ENCODE measurements at places on chromosomes 2 and 18.
A peak's percentile ranks its signal among the peaks of the same experiment; 100 is the strongest.

DNA sequence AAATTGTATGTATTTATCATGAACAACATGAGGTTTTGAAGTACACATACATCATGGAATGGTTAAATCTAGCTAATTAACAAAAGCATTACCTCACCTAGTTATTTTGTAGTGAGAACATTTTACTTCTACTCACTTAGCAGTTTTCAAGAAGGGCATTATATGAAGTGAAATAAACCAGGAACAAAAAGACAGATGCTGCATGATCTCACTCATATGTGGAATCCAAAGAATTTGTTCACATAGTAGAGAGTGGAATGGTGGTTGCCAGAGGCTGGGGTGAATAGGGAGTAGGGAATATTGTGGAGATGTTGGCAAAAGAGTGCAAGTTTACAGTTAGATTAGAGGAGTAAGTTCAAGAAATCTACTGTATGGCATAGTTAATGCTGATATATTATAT is 292.0 kb downstream of the ASXL3 start:
- DNase-seq: no peak

GRCh38 chr2:55030766-55031165 is 19.5 kb downstream of the RTN4 start:
- DNase-seq: no peak

DNA sequence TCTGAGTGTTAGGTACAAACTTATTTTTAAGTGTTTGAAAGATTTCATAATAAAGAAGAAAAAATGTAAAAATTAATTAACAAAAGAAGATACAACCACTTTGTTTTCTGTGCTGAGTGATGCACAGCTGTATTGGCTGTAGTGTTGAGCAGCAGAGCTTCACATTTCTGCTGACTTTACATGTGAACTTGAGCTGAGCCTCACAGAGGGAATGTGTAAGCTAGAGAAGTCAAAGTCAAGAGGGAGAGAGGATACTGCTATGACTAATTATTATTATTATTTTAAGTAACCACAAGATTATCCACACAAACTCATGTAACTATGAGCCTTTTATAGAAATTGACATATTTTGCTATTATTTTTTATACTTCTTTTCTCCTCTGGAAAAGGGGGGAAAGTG is 159.1 kb upstream of the ZSWIM2 start:
- DNase-seq: no peak

DNA sequence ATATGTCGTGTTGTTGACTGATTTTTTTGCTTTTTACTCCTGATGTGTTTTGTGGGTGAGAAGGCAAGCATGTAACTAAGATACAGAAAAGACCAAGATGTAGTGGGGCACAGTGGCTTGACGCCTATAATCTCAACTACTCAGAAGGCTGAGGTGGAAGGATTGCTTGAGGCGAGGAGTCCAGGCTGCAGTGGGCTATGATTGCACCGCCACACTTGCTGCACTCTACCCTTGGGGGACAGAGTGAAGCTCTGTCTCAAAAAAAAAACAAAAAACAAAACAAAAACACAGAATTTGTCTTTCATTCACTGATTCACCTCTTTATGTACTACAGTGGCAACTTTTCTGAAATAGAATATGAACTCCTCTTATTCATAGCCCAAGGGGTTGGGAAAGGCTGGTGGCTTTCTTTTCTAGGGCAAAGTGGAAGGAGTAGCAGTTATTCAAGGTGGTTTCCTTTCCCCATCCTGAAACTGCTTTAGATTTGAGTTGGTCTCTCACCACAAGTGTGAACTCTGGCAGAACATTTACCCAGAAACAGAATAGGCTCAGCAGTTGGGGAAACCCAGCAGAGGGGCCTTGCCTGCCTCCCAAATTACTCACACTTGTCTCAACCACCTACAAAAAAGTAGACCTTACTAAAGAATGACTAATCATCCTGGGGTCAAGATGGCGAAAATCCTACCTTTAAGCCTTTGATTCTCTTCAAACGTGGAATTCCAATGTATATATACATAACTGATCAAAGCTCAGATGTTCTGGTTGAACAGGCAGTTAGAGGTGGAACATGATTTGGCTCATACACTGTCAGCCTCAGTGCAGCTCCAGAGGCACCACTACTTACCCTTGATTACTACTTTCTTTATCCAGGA is 6.5 kb downstream of the TANK start:
- peak; percentile 74 for DNase-seq

DNA sequence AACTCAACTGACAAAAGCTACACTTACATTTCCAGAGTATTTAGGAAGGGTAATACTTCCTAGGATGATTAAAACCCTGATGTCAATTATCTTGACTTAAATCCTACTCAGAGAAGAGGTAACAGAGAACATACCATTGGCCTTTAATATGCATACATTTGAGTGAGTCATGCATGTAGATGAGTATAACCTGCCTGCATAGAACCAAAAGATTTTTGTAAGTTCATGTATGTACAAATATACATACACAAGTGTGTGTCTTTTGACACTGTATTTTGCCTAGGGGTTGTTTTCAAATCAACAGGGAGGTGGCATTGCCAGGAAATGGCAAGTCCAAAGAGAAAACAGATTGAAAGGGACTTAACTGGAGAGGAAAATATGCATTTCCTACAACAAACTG is 6.1 kb downstream of the BMP10 start:
- no peak for DNase-seq

DNA sequence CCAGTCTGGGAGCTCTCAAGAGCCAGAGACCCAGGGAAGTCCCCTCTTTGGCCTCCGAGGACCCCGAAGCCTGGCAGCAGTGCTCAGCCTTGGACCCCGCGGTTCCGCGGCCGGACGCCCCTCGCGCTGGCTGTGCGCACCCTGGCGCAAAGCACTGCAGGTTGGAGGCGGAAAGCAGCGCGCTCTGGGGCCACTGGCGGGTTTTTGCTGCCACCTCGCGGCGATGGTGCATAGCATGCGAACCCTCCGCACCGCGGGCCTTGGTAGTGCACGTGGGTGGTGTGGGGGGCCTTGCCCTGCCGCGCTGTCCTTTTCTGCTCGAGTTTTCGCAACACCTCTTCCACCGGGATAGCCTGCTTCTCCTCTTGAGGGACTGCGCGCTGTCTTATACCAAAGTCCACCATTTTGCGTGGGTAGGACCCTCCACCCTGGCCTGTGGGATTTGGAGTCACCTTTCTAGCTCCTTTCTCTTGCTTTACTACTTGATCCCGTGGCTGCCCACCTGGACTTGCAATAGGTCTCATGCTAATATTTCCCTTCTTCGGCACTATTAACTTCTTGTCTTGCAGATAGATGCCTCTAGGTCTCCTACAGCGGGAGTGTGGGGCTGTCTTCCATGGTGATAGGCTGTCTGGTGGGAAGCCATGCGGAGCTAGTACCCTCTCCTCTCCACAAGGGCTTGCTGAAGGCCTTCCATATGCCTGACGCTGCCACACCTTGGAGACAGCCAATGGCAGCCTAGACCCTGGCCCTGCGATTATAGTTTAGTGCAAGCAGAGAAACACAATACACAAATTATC is 14.3 kb downstream of the SIX3 start:
- peak; percentile 63 for DNase-seq

DNA sequence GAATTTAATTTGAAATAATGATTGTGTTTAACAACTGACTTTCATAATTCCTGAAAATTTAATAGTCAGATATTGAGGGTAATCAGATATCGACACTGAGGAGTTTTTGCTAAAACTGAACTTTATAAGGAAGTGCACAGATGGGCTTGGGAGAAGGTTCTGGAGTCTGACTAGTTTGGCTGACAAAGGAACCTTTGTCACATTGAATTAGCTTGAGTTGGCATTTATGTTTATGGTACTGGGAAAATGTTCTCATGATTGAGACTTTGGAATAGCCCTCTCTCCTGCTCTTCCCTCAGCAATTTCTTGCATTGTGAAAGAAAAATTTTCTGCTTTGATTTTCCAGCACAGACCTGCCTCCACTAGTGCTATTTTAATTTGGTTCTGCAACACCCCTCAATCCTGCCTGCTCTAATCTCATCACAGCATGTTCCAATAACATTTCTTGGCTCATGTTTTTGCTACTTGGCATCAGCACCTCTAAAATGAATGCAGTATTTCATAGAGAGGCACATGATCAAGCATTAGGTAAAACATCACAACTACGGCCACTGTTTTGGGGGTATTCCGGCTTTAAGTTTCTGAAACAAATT is 133.9 kb upstream of the FSHR start:
- no peak for DNase-seq

DNA sequence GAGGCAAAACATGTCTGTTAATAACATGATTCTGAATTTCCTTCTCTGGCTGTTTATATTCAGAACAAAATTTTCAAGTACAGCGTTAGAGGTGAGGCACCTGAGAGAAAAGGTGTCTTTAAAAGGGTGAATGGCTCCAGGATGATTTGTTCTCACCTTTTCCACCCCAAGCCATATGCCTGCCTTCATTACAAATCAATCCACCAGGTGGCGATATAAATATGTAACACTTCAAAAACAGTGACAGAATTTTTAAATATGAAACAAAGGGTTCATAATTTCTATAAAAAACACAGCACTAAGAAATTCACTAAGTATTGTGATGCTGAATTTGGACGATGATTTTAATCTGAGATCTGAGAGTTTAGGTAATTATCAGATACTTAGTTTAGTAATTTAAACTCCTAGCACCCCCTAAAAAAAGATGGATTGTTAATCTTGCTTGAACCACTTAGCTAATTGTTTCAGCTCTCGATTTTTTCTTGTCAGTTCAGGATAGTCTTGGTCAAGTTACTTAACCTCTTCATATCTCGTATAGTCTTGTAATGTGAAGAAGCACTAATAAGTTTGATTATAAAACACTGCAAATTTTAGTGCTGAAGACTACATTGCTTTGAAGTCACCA is 528.8 kb downstream of the CPS1 start:
- peak; percentile 9 for DNase-seq

DNA sequence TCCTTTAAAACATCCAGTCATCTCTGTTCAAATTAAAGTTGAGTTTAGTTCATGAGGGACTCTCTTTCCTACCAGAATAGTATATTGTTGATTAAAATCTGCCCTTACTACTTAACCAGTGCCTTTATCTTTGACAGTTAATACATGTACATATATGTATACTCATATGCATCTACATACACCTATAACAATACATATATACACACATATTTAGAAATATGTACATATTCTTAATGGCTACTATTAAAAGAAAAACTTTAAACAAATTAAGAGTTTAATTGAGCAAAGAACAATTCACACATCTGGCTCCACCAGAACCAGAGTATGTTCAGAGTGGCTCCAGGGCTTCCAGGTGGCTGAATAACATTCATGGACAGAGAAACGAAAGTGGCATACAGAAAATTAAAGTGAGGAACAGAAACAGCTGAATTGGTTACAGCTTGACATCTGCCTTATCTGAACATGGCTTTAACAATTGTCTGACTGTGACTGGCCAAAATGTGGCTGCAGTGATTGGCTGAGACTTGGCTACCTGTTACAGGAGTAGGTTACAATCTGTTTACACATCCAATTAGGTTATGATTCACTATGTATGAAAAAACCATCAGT is 38.8 kb downstream of the ZNF519 start:
- no peak for DNase-seq

GRCh38 chr2:70068119-70068518 is 19.2 kb upstream of the PCBP1 start:
- no peak for DNase-seq

- no peak for DNase-seq
Measured at GRCh38 chr2:27203741-27204140, 8.1 kb upstream of the ATRAID start.

DNA sequence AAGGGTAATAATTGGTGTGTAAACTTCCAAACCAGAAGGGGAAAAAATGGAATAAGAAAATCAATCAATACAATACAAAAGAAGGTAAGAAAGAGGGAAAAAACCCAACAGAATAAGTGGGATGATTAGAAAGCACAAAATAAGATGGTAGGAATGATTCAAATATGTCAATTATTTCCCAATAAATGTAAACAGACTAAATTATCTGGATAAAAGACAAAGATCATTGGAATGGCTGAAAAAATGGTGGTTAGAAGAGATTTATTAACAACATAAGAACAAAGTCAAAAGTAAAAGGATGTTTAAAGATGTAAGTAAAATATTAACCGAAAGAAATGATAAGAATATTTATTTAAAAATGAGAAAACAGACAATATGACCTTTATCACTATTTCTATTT is 103.5 kb upstream of the YWHAQ start:
- DNase-seq: no peak

GRCh38 chr2:46143429-46144132 is 153.6 kb upstream of the EPAS1 start:
- DNase-seq: no peak

DNA sequence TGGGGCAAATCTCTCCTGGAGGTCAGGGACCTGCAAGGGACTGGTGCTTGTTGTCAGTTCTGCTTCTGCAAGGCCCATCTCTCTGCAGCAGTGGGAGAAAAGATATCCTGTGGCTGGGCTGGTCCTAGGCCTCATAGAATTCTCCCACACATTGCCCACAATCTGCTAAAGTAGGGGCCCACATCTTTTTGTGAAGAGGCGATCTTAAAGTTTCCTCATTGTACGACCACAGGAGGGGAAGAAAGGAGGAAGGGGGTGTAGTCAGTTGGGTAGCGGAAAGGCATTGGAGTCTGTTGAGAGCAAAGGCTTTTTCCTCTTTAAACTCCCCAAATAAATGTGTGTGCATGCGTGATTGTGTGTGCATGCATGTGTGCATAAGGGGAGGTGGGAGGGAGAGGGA is 145.3 kb downstream of the SLC4A3 start:
- DNase-seq: no peak

DNA sequence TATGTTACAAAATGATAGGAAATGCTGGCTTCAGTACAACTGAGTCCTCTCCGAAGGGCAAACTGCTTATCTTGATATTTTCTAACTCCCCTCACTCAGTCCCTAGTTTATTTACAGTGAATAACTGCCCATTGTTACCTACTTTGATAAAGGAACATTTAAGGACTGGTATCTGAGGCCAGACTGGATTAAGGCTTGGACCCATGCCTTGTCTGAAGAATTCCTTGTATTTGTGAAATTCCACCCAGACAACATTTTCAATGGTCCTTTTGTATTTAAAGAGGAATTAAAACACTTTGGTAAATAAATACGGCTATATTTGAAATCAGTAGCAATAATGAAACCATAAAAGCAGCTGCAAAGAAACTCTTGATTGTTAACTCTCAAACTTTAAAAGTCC is 58.3 kb downstream of the PELI1 start:
- no peak for DNase-seq

- peak; percentile 48 for DNase-seq
Measured at GRCh38 chr2:69616755-69617154, 26.8 kb downstream of the AAK1 start.

DNA sequence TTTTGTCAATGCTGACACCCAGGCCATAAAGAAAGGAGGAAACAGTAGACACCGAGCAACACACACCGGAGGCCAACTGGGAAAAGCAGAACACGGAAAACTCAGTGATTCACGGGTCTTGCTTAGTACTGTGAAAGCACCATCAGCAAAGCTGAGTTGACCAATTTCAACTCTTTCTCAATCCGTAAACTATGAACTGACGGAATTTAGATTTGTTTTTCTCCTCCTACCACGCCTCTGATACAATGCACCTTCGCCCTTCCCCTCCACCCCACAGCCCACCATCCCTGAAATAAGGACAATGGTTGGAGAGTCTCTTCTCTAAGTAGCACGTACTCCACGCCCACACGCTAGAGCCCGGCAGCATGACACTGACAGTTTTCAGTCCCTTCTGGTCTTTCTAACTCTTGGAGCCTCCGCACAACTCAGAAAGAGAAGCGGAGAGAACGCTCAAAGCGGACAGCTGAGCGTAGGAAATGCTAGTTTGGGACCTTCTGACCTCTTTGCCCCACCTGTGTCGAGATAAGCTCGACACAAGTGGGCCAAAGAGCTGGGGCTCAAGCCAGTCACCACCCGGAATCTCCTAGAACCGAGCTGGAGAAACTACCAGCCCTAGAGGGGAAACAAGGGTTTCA is 669 bp downstream of the LNPK start:
- DNase-seq: peak; percentile 29

All from CD4-positive, alpha-beta T cell treated with Interleukin-12 subunit alpha and Interleukin-12 subunit beta, for 1 hour (primary cell).